Sigmoid colon (tissue), 7 donors: ENCODE measurements at places on chromosomes 4 and X. TPM values are rescaled to one million over a fixed set of nuclear protein-coding genes. Genes with fewer than 3 reads are reported as not detected.

DNA sequence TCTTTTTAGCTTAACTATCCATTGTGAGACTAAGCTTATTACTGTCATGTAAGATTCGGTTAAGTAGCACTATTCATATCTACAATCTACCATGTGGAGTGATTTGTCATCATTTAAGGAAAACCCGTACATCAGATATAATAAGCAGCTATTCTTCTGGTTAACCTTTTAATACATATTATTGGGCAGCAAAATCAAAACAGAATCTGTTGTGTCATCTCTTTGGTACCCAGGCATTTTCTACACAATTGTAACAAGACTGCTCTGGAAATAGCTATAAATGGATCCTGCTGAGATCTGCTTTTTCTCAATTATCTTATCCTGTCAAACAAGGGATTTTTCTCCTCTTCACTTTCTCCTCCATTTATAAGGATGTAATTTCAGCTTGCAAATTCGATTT lies 521.5 kb upstream of the MAGEB2 start:
- no peak for DNase-seq
- no peaks in the 10 kb centered on the region for H3K4me1 ChIP-seq
- no peak overlapping the region for H3K4me3 ChIP-seq
- H3K27me3 ChIP-seq: no peaks in the 10 kb centered on the region
- H3K36me3 ChIP-seq: no peaks in the 10 kb centered on the region

DNA sequence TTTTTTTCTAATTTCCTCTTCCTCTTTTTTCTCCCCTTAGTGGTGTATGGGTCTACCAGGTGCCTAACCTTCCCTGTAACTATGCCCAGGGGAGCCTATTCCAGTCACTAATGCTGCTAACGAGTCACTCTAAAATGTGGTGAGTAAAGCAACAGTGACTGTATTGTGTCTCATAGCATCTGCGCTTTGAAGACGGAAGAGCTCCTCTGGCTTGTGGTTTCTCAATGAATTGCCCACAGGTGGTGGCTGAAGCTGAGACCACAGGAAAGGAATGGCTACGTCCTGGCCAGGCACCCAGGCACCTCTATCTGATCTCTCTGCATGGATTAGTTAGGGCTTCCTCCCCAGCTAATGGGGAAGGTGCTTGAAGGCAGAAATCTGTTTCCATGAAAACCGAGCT lies 763.5 kb upstream of the FRG1 start:
- no peaks in the 10 kb centered on the region for H3K27me3 ChIP-seq
- DNase-seq: no peak
- H3K36me3 ChIP-seq: no peaks in the 10 kb centered on the region

DNA sequence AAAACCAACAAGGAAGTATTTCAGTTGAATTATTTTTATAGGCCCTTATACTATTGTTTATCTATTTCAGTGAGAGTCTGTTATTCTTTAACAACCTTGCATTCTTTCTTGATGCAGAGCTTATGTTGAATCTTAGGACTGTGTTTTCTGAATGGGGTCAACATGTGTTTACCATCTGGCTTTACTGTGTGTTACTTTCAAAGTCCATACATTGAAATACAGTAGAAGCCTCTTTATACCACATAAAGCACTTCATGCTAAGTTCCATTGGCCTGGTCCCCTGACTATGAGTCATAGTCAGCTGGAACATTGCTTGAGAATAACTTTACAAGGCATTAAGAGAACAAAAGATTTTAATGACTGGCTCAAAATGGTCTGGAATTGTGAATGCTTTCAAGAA lies 152.6 kb downstream of the GASK1B start:
- peak overlapping the region; percentile 68 for H3K27ac ChIP-seq
- H3K4me1 ChIP-seq: peaks cover 51% of the 10 kb centered on the region
- no peaks in the 10 kb centered on the region for H3K27me3 ChIP-seq
- DNase-seq: peak; percentile 80
- H3K4me3 ChIP-seq: no peak overlapping the region
- H3K36me3 ChIP-seq: no peaks in the 10 kb centered on the region

DNA sequence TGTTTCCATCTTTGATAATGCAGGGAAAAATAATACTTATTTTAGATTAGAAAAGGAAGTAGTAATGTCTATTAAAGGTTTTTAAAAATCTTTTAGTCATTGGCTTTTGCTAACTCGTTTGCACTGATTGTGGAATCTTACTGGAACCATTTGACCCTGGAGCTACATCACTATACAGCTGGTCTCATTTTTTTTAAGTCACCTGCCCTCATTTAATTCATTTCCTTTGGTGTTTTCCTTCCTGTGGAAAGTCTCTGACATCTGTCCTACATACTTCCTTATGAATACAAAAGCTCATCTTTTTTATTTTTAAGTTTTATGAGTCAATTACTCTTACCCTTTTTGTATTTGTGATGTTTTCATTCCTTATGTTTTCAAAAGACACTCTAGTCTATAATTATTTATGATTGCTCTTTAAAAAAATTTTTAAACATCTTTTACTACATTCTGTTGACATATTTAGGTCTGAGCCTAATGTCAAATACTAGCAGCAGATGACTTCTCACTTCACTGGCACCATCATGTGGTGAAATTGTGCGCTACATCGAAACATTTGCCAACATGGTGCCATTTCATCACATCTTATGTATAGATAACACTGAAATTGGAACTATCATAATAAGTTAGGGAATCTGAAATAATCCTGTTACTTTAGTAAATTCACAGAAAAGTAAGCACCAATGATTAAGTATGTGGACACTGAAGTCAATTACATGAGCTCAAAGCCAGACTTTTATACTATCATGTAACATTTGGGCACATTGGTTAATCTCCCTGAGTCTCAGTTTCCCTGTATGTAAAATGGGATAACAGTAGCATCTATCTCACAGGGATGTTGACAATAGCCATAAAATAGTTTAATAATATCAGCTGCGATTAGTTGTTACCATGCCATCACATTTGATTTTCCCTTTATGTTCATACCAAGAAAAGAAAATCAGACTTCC lies 9.4 kb upstream of the MMAA start:
- no peak for DNase-seq
- no peak overlapping the region for H3K27ac ChIP-seq
- no peak overlapping the region for H3K4me3 ChIP-seq
- no peaks in the 10 kb centered on the region for H3K4me1 ChIP-seq
- H3K36me3 ChIP-seq: no peaks in the 10 kb centered on the region

DNA sequence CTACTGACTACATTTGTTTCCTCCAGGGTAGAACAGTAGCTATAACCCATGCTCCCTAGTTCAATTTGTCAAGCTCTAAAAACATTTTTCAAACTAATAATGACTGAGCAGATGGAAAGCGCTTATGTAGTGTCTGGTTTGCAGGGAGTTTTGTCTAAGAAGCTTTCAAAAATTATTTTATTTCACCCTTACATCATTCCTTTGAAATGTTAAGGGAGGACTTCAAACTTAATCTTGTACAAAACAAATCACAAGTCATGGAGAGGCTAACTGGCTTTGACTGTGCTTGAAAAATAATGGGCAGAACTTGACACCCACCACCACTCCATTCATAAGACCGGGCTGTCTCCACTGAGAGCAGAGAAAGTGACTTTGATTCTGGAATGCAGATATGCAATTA lies 153.4 kb upstream of the QRFPR start:
- no peak overlapping the region for H3K27ac ChIP-seq
- H3K36me3 ChIP-seq: no peaks in the 10 kb centered on the region
- DNase-seq: no peak

DNA sequence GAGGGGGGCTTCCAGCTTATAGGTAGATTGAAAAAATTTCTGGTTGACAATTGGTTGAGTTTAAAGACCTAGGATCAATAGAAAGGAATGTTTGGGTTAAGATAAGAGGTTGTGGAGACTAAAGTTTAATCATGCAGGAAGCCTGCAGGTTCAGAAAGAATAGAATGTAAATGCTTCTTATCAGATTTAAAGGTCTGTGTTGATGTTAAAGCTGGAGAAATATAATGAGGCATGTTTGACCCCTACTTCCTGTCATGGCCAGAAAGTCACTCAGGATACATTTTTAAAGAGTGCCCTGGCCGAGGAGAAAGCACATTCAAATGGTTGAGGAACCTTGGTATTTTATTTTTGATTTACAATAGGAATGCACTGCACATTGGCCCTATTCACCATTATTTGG lies 3.9 kb upstream of the RRAGB start:
- H3K4me1 ChIP-seq: peaks cover 5% of the 10 kb centered on the region
- H3K27me3 ChIP-seq: no peaks in the 10 kb centered on the region
- DNase-seq: no peak
- H3K36me3 ChIP-seq: no peaks in the 10 kb centered on the region
- no peak overlapping the region for H3K4me3 ChIP-seq

GRCh38 chrX:110086916-110087484 lies 84.1 kb downstream of the TMEM164 start:
- H3K4me3 ChIP-seq: no peak overlapping the region
- H3K27me3 ChIP-seq: no peaks in the 10 kb centered on the region
- no peaks in the 10 kb centered on the region for H3K4me1 ChIP-seq
- H3K36me3 ChIP-seq: no peaks in the 10 kb centered on the region

DNA sequence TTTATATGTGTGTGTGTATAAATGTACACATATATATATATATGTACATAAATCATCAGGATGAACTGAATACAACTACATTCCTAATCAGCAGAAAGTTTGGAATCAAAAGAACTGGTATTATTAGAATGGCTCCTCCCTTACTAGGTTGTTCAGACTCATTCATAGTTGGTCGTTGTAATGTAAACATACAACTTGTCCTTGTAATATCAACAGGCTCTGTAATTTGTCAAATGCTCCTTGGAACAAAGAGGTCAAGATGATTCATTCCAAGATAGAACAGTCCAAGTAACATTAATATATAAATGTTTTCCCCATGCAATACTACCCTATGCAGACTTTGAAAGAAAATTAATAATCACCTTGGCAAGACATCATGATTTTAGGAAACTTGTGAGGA lies 351.4 kb upstream of the SMIM31 start:
- H3K27me3 ChIP-seq: no peaks in the 10 kb centered on the region
- H3K36me3 ChIP-seq: no peaks in the 10 kb centered on the region
- no peak overlapping the region for H3K4me3 ChIP-seq
- H3K4me1 ChIP-seq: no peaks in the 10 kb centered on the region
- H3K27ac ChIP-seq: no peak overlapping the region
- no peak for DNase-seq

DNA sequence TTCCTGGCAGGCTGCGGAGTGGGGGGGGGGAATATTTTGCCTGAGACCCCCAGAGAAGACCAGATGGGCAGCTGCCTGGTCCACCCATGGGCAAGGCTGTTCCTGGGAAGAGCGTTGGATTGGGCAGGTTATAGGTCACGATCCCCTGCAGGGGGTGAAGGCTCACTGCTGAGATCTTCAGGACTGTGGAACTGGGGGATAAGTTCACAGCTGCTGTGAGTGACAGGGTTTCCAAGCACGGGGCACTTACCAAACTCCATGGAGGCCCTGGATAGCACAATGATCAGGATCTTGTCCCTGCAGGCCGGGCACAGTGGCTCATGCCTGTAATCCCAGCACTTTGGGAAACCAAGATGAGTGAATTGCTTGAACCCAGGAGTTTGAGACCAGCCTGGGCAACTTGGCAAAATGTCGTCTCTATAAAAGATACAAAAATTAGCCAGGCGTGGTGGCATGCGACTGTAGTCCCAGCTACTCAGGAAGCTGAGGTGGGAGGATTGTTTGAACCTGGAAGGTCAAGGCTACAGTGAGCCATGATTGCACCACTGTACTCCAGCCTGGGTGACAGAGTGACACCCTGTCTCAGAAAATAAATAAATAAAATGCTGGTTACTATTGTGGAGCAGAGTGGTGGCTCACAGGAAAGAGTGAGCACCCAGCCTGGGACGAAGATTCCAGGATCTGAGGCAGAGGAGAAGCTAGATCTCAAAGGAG lies 68.0 kb upstream of the HELT start:
- H3K27ac ChIP-seq: no peak overlapping the region
- no peaks in the 10 kb centered on the region for H3K36me3 ChIP-seq
- no peak for DNase-seq
- H3K4me1 ChIP-seq: no peaks in the 10 kb centered on the region
- no peak overlapping the region for H3K4me3 ChIP-seq
- H3K27me3 ChIP-seq: no peaks in the 10 kb centered on the region

DNA sequence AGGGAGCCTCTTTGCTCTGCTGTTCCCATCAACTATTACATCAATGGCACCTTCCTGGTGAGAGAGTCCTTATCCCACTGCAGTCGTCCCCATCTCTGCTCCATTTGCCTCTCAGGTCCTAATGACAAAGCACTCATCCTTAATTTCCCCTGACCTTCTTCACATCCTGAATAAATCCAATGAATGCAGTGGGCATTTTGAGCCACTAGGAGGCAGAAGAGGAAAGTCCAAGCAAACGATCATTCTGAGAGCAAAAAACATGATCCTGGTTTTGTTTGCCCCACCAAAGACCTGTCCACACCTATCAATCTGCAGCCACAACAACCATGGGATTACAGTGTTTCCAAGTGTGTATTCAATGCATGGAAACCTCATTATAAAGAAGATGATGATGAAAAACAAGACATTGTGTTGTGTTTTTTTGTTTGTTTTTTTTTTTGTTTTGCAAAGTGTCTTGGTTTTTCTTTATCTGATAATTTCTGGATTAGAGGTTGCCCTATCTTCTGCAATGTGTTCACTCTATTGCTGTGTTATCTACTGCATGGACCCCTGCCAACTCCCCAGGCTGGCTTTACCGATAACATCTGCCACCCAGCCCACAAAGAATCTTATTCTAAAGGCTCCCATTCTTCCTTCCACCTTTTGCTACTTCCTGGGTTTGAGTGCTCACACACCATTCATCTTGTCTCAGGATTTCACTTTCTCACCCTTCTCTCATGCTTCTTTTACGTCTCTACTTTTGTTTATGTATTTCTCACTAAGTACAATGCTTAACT lies 207.2 kb downstream of the NLGN4X start:
- DNase-seq: no peak
- no peaks in the 10 kb centered on the region for H3K36me3 ChIP-seq
- H3K4me3 ChIP-seq: no peak overlapping the region
- no peaks in the 10 kb centered on the region for H3K27me3 ChIP-seq
- no peak overlapping the region for H3K27ac ChIP-seq

DNA sequence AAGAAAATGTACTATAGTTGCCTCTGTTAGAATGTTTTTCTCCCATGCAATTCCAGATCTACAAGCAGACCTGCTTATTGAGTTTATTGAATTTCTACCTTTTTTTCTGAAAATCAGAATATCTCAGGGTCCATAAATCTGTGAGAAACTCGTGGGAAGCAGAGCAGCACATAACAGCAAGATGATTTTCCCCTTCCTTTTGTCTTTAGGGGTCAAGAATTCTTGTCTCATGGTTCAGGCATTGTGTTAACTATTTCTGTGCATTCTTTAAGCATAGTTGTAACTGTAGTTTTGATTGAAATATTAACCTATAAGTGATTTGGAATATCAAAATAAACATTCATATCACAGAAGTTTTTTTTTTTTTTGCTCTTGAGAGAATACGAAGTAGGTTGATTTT lies 11.4 kb downstream of the EDNRA start:
- no peaks in the 10 kb centered on the region for H3K4me1 ChIP-seq
- H3K36me3 ChIP-seq: no peaks in the 10 kb centered on the region
- no peak for DNase-seq
- H3K27ac ChIP-seq: no peak overlapping the region

Gene GNRHR
- not detected for total RNA-seq

Gene NELFA
- 14.3 TPM for total RNA-seq

Gene HSFX4
- total RNA-seq: not detected

Gene TCP11X2
- not detected for total RNA-seq

Gene ZNF518B
- 46.0 TPM for total RNA-seq

Gene REST
- 23.7 TPM for total RNA-seq

Gene FAM13A
- 46.7 TPM for total RNA-seq

Gene PNMA5
- not detected for total RNA-seq
